ENCODE measurements at places on chromosomes 5 and 9.

- no peak for DNase-seq
Observed at GRCh38 chr5:38249301-38249700, 9.1 kb upstream of the EGFLAM start.

GRCh38 chr9:125586172-125586511 lies 120.9 kb downstream of the MAPKAP1 start:
- DNase-seq, result no peak

DNA sequence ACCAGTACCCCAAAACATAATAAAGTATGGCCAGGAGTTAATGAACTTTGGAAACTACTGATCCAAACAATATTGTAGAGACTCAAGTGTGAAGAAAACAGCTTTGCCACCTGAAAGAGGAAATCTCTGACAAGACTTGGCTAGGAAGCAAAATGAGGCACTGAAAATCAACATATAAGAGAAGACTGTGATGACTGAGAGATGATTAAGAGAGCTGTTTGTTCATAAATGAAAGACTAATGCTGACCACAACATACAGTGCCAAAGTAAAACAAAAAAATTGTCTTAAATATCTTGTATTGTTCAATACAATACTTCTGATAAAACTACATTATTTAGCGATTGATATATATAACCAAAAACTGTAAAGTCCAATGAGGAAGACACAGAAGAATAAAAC lies 7.2 kb downstream of the RC3H2 start:
- peak; percentile 9 for DNase-seq

GRCh38 chr5:20020247-20020646 lies 32.2 kb upstream of the CDH18 start:
- no peak for DNase-seq

GRCh38 chr5:159735036-159735435 lies 181.2 kb upstream of the ADRA1B start:
- DNase-seq, result no peak

GRCh38 chr5:2756211-2757152 lies 5.0 kb upstream of the IRX2 start:
- peak; percentile 86 for DNase-seq

DNA sequence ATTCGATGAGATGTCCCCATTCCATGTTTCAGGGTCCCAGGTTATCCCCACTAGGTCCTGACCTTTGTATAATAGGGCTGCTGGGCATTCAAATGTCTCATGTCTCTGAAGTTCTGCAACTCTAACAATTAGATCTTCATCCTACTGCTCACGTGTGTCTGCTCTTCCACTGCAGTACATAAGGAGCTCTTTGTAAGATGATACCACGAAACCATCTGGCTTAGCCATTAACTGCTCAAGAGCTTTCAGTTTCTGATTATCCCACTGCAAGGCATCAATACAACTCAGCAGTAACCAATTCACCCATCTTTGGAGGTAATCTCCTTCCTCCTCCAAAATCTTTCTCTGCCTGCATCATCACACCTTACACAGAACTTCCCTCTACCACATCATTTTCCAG lies 49.9 kb upstream of the PPP2CA start:
- no peak for DNase-seq

GRCh38 chr5:5009240-5009639 lies 130.9 kb upstream of the ADAMTS16 start:
- DNase-seq, result peak; percentile 11

GRCh38 chr5:148005788-148006520 lies 57.8 kb upstream of the SPINK5 start:
- DNase-seq, result no peak

- DNase-seq, result no peak
Observed at GRCh38 chr5:111582451-111582850, 70.1 kb upstream of the STARD4 start.

Data from AG10803 (cell line).